Activated CD4-positive, alpha-beta T cell treated with anti-CD3 and anti-CD28 coated beads for 24 hours (primary cell): ENCODE measurements at places on chromosomes 4 and X.

DNA sequence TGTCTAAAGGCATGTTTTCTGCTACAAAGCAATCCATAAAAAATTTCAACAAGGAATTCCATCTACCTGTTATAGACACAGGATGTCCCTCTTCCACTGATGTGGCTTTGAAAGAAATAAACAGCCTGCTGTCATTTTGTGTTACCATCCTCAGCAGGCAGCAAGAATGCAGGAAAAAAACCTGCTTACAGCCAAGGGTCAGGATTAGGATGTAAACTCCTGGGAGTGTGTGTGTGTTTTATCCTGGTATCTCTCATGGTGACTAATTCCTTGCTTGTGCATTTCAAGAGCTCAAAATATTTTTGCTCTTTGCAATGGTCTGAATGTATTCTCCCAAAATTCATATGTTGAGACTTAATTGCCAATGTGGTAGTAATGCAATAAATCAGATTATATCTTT, 28.6 kb upstream of the SFRP2 start:
- no peak for DNase-seq

GRCh38 chr4:150906987-150907633, 108.0 kb downstream of the LRBA start:
- no peak for DNase-seq

DNA sequence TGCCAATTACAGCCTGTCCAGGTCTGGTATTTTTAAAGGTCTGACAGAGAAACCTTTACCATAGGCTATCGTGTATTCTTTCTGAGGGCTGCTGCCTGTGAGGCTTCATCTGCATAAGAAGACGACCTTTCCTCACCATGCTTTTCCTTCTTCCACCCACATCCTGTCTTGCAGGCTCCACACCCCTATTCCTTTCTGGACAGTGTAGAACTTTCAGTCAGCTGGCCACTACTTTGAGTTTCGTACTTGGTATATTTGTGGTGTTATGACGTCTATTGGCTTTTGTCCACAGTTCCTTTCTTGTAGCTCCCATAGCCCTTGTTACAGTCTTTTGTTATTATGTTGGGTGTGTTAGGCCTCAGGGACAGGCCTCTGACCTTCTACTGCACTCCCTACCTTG, 311.4 kb downstream of the RAPGEF2 start:
- DNase-seq, result no peak

GRCh38 chr4:181582595-181582994, 660.6 kb upstream of the TENM3 start:
- no peak for DNase-seq

GRCh38 chr4:1252928-1253492, 4.1 kb upstream of the CTBP1 start:
- DNase-seq, result no peak

- DNase-seq, result no peak
Observed at GRCh38 chr4:173195109-173195508, 26.5 kb downstream of the GALNT7 start.

DNA sequence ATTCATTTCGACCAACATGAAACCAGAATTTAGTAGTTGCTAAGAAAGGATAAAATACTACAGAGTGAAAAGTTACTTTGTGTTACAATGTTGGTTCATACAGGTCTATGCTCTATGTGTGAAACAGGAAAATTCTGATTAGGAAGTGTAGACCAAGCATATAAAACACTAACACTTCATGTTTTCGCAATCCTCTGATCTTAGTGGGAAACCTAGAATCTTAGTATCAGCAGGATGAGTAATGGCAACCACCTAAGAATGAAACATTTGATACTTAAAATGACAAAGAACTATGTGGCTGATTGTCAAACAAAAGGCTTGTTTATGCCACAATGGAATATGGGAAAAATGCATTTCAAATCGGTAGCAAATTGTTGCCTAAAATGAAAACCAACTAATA, 116.1 kb downstream of the AMMECR1 start:
- no peak for DNase-seq

DNA sequence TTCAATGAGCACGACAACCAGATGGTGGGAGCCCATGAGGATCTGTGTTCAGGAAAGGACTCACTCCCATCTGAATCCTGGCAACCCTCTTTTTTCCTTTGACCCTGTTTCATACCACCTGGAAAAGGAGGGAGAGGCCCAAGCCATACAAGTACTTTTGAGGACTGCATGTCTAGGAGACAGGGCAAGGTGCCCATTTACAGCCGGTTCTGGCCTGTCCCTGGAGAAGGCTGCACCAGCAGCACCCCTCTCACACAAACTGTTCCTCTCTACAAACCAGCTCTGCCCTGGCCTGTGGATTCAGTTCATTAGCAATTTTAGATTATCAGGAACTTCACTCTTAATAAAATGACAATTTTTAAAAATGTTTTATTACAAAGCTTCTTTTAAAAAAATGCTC, 57.5 kb downstream of the HADH start:
- DNase-seq, result no peak

DNA sequence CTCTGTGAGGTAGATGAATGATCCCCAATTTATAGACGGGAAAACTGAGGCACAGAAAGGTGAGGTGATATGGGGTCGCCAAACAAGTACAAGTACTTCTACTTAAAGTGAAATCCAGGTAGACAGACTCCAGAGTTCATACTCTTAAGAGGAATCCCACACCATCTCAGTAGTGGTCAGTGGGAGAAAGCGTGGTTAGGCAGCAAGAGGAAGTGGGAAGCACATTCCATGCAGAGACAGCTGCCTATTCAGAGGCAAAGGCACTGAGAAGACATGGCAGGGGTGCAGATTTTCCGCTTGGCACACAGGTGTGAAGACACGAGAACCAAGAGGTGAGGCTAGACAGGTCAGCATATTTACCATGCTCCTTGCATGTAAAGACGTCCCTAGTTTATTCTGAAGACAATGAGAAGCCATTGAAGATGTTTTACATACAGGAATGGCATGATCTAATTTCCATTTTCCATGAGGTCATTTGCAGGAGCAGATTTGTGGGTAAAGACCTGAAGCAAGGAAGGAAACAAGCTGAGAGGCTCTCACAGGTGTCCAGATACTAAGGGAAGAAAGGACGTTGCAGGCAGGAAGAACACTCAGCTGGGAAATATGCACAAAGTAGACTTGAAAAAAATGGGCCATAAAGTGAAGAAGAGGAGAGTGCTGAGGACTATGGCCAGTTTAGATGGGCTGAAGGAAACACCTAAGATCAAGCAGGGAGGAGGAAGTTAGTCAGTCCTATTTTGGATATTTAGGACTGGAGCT, 17.3 kb upstream of the CLNK start:
- no peak for DNase-seq

GRCh38 chrX:150157291-150157690, 205.8 kb upstream of the MAMLD1 start:
- no peak for DNase-seq

DNA sequence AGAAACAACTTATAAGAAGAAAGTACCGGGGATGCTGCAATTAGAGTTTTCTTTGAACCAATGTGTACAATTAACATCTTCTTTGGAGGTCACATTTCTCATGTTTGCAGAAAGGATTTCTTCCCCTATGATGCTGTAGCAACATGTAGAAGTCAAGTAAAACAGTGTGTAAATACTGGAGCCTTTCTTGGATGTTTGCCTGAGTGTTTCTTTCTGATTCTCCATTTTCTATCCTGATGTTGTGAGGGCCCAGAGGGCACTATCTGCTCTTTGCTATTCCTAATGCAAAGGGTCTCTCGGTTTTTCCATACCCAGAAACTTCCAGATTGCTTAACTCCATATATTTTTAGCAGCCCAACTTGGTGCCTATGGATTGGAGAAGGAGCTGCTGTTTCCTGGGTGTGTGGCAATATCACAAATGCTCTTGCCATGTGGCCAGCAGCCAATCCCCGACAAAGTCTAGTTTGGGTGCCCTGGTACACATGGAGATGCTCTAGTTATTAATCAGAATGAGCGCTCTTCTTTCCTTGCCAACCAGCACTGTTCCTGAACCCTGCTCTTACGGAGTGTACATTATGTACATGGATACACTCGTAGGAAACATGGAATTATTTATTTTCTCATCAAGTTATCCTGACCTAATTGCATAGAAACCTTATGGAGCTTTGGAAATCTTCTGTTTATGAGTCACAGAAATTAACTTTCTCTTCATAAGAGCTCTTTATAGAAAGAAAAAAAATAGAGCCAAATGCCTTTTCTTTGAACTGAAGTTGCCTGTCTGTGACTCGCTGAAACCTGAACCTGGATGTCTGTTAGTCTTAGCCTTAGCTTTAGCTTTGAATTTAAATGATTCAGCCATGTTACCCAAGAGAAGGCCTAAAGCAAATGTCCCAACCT, 67.0 kb upstream of the GPC4 start:
- DNase-seq, result no peak

- DNase-seq, result no peak
Observed at GRCh38 chr4:17173300-17173699, 274.9 kb upstream of the LDB2 start.

- DNase-seq, result no peak
Observed at GRCh38 chr4:39046249-39046648, 14.0 kb upstream of the TMEM156 start.

DNA sequence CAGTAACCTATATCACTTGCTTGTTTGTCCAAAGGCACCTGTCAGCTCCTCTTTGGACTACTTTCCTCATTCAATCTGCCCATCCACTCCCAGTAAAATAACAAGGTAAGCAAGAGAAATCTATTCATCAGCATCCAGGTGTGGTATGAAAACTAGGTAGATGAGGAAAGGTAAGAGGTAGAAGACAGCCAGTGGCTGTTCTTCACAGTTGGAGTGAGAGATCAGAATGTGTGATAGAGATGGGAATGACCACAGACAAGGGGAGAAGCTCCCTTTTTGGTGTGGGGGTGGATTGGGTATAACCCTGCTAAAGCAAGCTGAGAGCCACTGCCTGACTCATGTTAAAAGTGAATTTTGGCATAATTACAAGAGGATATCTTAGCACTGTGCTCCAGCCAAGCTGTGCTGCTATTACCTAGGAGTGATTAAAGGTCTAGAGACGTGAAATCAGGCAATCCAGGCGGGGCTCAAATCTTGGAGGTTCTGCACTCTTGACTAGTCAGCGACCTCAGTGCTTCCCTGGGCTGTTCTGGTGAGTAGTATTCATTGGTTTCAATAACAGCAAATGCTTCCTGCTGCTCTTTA, 28.1 kb upstream of the RASL11B start:
- no peak for DNase-seq

GRCh38 chr4:11446155-11446811, 17.6 kb upstream of the HS3ST1 start:
- DNase-seq, result no peak

- no peak for DNase-seq
Observed at GRCh38 chr4:56129431-56129861, 180.7 kb downstream of the CEP135 start.

GRCh38 chrX:150227321-150227860, 135.7 kb upstream of the MAMLD1 start:
- no peak for DNase-seq

GRCh38 chr4:154916068-154916467, 135.0 kb downstream of the RBM46 start:
- DNase-seq, result no peak

DNA sequence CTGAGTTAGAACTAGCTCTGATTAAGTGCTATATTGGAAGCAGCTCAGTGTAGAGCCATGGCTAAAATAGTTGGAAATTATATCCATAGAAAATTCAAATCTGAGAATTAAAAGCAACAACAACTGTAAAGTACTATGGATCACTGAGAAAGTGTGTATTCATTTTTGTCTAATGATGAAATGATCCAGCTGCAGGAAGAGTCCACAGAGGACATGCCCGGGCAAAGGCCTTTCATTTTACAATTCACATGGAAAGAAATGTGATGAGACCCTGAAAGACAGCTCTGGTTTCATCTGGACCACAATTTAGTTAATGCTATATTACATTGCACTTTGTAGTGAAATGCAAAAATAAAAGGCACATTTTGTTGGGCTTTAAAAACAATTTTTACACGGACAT, 196.8 kb upstream of the FAT1 start:
- no peak for DNase-seq

DNA sequence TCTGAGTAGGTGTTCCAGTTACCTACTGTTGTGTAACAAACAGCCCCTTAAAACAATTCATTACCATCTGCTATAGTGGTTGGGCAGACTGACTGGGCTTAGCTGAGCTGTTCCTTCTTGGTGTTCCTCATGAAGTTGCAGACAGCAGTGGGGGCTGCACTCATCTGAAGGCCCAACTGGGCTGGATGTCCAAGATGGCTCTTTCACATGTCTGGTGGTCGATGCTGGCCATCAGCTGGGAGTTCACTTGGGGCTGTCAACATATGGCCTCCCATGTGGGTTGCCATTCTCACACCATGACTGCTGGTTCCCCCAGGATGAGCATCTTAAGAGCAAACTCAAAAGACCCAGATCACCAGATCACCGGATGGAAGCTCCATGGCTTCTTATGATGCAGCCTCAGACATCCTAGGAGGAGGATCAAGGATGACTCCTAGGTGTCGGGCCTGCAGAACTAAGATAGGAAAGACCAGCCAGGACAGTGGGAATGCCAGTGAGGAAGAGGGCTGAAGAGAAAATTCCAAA, 34.3 kb upstream of the PPP2R2C start:
- no peak for DNase-seq

GRCh38 chr4:74084984-74085383, 14.0 kb downstream of the CXCL2 start:
- no peak for DNase-seq

DNA sequence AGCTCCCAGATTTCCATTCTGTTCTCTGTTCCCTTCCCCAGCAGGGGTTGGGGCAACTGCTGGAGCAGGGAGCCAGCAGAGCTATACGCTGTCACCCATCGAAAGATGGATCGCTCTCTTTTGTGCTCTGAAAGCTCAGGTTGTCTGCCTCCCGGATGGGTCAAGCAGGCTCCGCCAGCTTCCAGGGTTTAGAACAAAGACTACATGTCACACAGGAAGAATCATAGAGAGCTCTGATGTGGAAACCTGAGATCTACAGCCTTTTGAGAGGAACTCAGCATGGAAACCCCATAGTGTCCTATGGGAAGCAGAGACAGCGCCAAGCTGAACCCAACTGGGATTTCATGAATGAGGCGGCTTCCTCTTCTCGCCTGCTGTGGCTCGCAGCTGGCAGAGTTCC, 205.4 kb downstream of the HS3ST1 start:
- DNase-seq, result no peak

- no peak for DNase-seq
Observed at GRCh38 chr4:118221227-118221800, 131.5 kb downstream of the PRSS12 start.

DNA sequence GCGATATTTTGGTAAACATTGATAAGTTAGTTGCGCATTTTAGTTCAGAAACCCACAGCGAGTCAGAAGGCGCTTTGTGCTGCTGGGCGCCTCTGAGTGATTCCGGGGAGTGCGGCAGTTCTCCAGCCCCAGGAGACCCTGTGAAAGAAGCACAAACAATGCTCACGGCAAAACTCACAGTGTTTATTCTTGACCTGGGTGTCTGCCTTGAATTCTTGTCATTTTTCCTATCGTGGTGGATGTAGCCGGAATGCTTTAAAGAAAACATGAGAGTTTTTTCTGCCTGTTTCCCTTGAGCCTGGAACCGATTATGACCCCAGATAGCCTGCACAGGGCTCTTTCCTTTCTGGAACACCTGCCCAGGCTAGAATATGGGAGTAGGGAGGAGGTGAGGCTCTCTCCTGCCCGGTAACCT, 6.7 kb downstream of the TBL1X start:
- DNase-seq, result no peak

GRCh38 chr4:173246719-173247118, 78.1 kb downstream of the GALNT7 start:
- no peak for DNase-seq
